Stimulated activated CD8-positive, alpha-beta memory T cell treated with anti-CD3 and anti-CD28 coated beads, Interleukin-4, amount 100 ng/mL, for 4 hours (primary cell): ENCODE measurements at places on chromosomes 5 and 9.

DNA sequence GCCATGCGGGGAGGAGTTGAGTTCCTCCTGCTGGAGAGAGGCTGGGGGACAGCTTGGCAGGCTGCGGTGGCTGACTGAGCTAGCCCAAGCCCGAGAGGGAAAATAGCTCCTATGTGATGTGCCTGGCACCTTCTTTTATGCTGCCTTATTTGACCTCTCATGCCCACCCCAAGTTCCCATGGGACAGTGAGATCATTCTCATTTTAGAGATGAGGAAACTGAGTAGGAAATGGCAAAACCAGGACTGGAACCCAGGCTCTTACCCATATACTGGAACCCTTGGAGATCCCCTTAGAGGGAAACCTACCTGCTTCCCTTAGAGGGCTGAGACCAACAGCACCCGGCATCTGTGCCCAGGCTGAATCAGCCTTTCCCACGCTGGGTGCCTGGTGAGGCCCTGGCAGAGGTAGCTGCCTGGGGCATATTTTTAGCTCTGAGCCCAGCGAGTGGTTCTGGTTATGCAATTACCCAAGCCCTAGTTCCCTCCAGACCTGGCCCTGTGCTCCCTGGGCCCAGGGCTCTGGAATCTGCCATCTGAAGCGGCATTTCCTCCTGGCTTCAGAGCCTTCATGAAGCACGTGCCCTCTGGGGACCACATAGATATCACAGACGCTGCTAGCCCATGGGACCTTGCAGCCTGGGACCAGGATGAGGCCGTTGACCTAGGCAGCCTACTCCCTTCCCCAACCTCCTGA lies 23.6 kb downstream of the COL27A1 start:
- no peak for DNase-seq

- DNase-seq = no peak
Observed at GRCh38 chr9:135219676-135220600, 132.5 kb downstream of the OLFM1 start.

- DNase-seq = no peak
Observed at GRCh38 chr5:58854441-58854840, 271.6 kb downstream of the RAB3C start.

DNA sequence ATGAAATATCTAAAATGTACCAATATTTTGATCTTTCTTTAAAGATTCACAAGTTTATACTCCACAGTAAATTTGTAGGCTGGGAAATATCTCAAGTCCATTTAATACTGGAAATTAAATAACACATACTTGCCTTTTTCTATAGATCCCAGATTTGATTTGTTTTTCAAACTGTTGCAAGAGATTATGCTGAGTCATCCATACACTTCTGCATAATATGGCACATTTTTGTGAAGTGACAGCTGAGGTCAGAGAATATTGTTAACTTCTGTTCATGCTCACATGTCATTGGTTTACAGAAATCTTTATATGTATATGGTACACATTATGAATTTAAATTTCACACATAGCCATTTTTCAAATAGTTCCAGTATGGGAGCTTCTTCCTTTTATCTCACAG lies 1066.3 kb upstream of the NUDT12 start:
- DNase-seq = no peak

DNA sequence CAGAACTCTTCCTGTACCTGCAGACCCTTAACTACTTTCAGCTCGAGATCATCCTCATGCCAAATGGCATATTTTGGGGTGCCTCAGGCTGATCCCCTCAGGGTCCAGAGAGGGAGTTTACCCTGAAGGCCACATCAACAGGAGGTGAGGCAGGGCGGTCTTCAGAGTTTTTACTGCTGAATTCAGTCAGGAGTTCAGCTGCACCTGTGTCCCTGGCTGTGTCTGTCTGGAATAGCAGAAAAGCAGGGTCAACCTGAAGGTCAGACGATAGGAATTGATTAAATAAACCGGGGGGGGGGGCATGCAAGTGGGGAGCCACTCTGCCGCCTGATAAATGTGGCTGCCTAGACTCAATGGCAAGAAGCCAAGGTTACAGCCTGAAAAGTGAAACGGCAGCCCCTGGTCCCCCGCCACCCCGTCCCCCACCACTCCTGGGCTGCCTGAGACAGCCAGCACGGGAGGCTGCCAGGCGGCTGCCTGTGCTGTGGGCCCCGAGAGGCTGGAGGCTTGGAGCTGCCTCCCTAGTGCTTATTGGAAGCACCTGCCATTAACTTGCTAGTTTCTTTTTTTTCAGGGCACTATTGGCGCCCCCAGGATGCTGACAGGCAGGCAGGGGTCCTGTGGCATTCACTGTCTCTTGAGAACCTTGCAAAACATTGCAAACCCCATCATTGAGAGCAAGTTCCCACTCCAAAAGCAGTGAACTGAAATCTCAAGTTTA lies 182.7 kb upstream of the PPP1R26 start:
- DNase-seq = no peak

- DNase-seq = no peak
Observed at GRCh38 chr9:135180586-135180985, 93.1 kb downstream of the OLFM1 start.

DNA sequence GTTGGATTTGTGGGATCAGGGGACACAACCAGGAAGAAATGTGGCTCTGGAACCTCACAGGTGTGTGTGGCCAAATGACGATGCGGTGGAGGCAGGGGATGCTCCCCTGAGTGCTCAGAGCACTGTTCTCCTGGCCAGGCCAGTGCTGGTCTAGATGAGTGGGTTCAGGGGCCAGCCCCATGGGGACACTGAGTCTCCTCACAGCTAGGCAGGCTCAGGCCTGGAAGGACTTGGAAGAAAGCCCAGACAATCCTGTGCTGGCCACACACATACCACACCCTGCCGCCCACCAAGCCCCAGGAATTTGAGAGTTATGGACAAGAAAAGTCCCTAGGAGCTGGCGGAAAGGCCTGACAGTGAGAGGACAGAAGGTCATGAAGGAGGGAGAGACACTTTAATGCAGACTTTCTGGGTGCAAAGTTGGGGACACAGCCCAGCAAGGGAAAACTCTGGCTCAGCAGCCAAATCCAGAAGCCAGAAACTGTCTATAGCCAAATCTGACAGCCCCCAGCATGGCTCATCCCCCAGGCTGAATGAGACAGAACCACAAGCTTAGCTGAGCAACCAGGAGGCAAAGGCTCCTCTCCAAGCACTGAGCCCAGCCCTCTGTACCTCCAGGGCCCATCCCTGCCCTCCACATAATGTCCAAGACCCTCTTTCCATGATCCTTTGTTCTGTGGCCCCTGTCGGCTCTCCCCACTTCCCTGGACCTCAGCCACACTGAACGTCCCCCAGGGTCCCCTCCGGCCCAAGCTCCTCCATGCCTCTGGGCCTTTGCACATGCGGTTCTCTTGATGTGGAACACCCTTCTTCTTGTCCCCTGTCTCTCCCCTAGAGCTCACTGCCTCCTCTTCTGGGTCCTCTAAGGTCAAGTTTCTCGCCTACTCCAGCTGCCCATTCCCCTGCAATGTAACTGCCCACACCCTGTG lies 22.4 kb downstream of the LHX6 start:
- no peak for DNase-seq

- DNase-seq = no peak
Observed at GRCh38 chr5:133806847-133807246, 161.6 kb downstream of the C5orf15 start.

DNA sequence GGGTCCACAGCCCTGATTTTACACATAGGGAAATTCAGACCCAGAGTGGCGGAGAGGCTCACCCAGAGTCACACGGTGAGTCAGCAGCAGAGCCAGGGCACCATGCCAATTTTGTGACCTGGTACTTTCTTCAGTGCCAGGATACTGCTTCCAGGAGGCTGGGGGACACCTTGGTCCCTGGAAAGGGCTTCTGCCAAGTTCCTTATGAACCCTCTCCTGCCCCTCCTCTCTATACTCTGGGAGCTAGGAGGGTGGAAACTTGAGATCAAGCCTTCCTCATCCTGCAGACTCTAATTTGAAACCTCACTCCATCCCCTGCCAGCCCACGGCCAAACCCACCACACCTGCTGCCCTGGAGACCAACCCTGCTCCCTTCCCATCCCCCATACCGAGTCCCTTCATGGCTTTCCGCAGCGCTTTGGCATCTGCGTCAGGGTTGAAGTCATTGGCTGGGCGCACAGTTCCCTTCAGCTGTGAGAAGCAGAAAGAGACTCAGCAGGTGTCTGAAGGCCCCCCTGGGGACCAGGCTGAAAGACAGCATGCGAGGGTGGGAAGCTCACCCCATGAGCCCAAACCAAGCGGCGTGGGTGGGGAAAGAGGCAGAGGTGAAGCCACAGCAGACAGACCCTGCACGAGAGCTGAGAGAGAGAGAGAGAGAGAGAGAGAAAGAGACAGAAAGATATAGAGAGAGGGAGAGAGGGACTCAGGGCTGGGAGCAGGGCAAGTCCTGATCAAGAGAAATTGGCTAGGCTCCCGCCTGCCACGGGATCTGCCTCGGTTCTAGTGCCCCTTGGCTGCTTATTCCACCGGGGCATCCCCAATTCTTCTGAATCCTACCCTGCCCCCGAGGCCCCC lies 33.5 kb downstream of the ANXA6 start:
- DNase-seq = peak; percentile 76

DNA sequence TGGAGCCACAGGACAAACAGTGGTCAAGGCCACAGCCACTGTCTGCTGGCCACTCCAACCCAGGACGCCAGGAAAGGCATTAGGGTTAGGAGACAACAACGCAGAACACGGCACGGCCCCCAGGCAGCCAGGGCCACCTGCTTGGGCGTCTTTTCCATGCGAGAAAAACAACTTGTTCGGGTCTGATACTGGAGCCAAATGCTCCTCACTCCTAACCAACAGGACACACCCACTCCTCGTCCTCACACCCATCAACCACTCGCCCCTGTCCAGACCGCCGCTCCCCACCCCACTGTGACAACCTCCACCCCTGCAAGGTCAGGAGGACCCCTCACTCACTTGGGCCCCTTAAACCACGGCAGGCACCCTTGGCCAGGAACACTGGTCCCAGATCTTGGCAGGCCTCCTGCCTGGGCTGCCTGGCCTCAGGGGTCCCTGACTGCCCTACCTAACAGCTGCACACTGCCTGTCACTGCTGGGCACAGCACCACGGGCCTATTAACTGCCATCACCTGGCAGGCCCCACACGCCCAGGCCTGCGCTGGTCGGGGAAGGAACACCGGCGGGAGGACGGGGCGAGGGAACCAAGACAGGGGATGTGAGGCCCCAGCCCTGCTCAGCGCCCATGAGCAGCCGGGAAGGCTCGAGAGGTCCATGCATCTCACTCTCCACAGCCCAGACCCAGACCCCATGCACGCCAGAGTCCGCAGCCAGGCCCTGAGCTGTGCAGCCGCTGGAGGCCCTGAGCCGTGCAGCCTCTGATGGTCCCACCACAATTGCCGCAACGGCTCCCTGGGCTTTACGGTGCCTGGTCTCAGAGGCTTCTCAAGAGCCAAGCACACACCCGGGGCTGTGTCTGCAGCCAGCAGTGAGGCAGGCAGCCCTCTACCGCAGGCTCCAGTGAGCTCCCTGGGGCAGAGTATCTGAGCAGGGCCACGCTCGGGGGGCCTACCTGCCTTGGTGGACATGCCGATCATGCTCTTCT lies 13.8 kb downstream of the CLPTM1L start:
- no peak for DNase-seq

- peak; percentile 67 for DNase-seq
Observed at GRCh38 chr9:104968025-104968982, 40.3 kb upstream of the ABCA1 start.

DNA sequence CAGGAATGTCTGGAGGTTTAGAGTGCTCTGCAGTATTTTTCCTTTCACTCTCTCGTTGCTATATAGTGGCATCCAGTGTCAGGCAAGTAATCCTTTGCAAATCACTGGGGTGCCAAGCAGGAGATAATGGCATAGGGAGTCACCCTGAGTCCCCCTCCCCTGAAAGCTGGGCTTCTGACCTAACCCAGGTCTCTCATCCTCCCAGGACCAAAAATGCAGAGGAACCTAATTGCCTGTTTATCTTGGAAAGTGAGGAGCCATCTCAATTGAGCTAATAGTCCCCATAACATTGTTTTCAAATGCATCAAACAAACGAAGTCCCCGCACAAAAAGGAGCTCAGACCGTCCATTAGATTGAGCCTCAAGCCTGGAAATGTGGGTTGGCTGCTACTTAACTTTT lies 368.0 kb upstream of the IRX2 start:
- no peak for DNase-seq

GRCh38 chr9:2524601-2525000 lies 97.0 kb upstream of the VLDLR start:
- no peak for DNase-seq

DNA sequence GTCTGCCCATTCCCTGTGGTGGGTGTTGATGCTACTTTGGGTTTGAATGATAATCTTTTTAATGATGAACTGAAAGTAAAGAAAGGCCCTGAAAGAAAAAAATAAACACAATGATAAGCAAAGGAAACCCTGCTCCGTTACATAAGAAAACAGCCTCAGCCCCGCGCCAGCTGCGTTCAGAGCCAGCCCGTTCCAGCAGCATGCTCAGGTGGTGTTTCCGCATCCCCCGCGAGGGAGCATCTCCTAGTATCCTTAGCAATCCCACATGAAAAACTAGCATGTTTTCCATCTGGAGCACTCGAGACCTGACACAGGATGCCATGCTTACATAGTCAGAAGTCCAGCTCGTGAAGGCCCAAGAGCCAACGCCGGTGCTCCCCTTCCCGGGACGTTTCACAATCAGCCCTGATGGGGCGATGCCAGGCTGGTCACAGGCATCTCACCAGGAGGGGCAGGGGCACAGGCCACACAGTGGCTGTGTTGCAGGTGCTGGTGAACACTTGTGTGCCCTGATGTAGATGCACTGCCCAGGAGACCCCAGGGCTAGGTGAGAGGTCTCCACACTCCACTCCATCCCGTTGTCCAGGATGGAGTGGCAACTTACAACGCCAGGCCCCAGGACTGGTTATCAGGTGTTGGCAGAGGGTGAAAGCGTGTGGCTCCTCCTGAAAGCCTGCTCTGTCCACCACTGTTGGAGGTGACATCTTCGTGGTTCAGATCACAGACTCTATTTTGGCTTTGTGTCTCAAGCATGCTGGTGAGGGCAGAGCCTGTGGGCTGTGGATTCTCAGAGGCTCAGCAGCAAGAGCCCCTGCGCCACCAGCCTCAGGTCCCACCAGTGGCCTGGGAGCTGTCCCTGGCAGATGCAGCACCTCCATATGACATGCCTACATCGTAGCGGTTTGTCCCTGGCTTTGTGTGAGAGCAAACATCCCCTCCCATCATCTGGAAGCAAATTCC lies 246.8 kb upstream of the IRX1 start:
- no peak for DNase-seq

- no peak for DNase-seq
Observed at GRCh38 chr9:38309324-38310195, 82.9 kb upstream of the ALDH1B1 start.

- no peak for DNase-seq
Observed at GRCh38 chr9:106708475-106709146, 154.4 kb upstream of the ZNF462 start.

DNA sequence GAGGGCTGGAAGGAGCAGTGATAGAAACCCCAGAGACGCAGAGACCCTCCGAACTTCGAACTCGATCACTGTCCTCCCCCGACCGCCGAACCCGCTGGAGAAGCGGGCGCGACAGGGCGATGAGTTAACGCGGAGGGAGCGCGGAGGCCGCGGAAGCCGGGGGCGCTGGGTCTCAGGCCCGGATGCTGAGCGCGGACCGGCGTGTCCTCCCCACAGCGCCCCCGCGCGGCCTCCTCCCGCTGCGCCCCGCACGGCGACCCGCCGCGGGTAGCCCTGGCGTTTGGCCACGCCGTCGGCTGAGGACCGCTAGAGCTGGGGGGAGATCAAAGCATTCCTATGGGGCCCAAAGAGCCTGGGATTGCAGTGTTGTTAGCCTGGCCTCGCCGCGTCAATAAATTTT lies 7.7 kb upstream of the DMRT2 start:
- DNase-seq = no peak
